Right lung (tissue), 10 donors: ENCODE measurements at places on chromosomes 12 and 14. TPM values are rescaled to one million over a fixed set of nuclear protein-coding genes. Genes with fewer than 3 reads are reported as not detected.

COCH gene
- 1.2 TPM for polyA plus RNA-seq

OR11G2 gene
- polyA plus RNA-seq, result not detected

NUAK1 gene
- polyA plus RNA-seq, result 5.6 TPM

TMEM253 gene
- 2.3 TPM for polyA plus RNA-seq

ESPL1 gene
- 8.4 TPM for polyA plus RNA-seq

IL26 gene
- not detected for polyA plus RNA-seq

RNU4-1 gene
- not detected for polyA plus RNA-seq

SMCO2 gene
- 0.15 TPM for polyA plus RNA-seq

LRRC10 gene
- polyA plus RNA-seq, result not detected

HOXC9 gene
- polyA plus RNA-seq, result 0.34 TPM

FAM90A1 gene
- polyA plus RNA-seq, result 3.8 TPM

PRB2 gene
- polyA plus RNA-seq, result not detected

POTEG gene
- not detected for polyA plus RNA-seq

ARF3 gene
- 103 TPM for polyA plus RNA-seq

DLK1 gene
- polyA plus RNA-seq, result 2.8 TPM

PZP gene
- polyA plus RNA-seq, result 2.4 TPM

KCNC2 gene
- 0.20 TPM for polyA plus RNA-seq

SERPINA9 gene
- not detected for polyA plus RNA-seq

DHRS7 gene
- 56.3 TPM for polyA plus RNA-seq

MMP19 gene
- 10.5 TPM for polyA plus RNA-seq

CCDC91 gene
- 30.2 TPM for polyA plus RNA-seq

KRT79 gene
- polyA plus RNA-seq, result not detected

RNFT2 gene
- polyA plus RNA-seq, result 2.9 TPM

ENDOU gene
- 0.29 TPM for polyA plus RNA-seq

TMEM132D gene
- polyA plus RNA-seq, result 2.1 TPM

PLXNC1 gene
- 11.5 TPM for polyA plus RNA-seq

CMTM5 gene
- polyA plus RNA-seq, result 3.9 TPM

OVCH1 gene
- polyA plus RNA-seq, result not detected

SLC25A21 gene
- polyA plus RNA-seq, result 3.1 TPM

OAS3 gene
- 17.4 TPM for polyA plus RNA-seq

MOK gene
- 24.6 TPM for polyA plus RNA-seq

HOXC12 gene
- polyA plus RNA-seq, result not detected

PCNX4 gene
- 139 TPM for polyA plus RNA-seq

KCNH3 gene
- polyA plus RNA-seq, result 2.1 TPM

GSC gene
- not detected for polyA plus RNA-seq

KCNH5 gene
- not detected for polyA plus RNA-seq

PSMA3 gene
- 162 TPM for polyA plus RNA-seq

KANSL2 gene
- polyA plus RNA-seq, result 49.4 TPM

NFE2 gene
- 8.8 TPM for polyA plus RNA-seq

CSRP2 gene
- polyA plus RNA-seq, result 22.7 TPM

FBXW8 gene
- polyA plus RNA-seq, result 26.3 TPM

RTN1 gene
- polyA plus RNA-seq, result 4.4 TPM

GLIPR1L1 gene
- polyA plus RNA-seq, result 0.76 TPM

VWF gene
- polyA plus RNA-seq, result 100 TPM

ITPK1 gene
- polyA plus RNA-seq, result 22.3 TPM

PPP4R4 gene
- polyA plus RNA-seq, result 1.1 TPM

MMP14 gene
- polyA plus RNA-seq, result 165 TPM

GLT8D2 gene
- polyA plus RNA-seq, result 31.1 TPM

A2ML1 gene
- 0.67 TPM for polyA plus RNA-seq

TPH2 gene
- polyA plus RNA-seq, result 0.16 TPM

NTN4 gene
- polyA plus RNA-seq, result 33.9 TPM

GUCY2C gene
- 0.71 TPM for polyA plus RNA-seq

TAS2R50 gene
- polyA plus RNA-seq, result 0.37 TPM

GAS2L3 gene
- polyA plus RNA-seq, result 19.3 TPM

P2RX2 gene
- polyA plus RNA-seq, result 5.3 TPM

TMBIM6 gene
- polyA plus RNA-seq, result 538 TPM

SPTB gene
- polyA plus RNA-seq, result 2.7 TPM

KLRF1 gene
- 1.1 TPM for polyA plus RNA-seq
